Left cardiac atrium (tissue), 4 donors: ENCODE measurements at places on chromosomes 6 and 20.
A peak's percentile ranks its signal among the peaks of the same experiment; 100 is the strongest.

DNA sequence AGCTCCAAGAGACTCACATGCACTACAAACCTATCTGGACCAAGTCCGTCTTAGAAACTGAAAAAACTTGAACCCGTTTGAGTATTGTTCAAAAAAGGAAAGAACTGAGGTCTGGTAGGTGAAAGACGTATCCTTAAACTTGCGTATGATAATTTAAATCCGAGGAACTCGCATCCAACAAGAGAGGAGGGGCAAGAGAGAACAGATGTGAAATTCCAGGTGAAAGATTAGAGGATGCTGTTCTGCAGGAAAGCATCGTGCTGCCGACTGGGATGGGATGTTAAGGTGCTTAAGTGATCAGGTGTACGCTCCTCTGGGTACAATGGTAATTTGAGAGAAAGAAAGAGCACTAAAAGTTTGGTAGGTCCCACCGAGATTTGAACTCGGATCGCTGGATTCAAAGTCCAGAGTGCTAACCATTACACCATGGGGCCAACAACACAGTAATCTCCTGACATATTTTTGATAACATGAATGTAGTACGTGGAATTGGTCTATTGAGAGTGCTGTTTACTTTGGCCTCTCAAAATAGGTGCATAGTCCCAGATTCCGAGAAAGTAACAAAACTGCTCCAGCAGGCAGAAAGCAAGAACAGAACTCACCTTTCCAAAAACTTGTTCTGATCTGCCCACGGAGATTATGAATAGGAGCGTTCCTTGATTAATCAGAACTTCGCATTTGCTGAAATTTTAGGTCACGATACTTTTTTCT lies 53.5 kb upstream of the BTN3A2 start:
- DNase-seq = no peak

- DNase-seq = no peak
Measured at GRCh38 chr6:28707387-28708282, 182.0 kb downstream of the GPX5 start.

DNA sequence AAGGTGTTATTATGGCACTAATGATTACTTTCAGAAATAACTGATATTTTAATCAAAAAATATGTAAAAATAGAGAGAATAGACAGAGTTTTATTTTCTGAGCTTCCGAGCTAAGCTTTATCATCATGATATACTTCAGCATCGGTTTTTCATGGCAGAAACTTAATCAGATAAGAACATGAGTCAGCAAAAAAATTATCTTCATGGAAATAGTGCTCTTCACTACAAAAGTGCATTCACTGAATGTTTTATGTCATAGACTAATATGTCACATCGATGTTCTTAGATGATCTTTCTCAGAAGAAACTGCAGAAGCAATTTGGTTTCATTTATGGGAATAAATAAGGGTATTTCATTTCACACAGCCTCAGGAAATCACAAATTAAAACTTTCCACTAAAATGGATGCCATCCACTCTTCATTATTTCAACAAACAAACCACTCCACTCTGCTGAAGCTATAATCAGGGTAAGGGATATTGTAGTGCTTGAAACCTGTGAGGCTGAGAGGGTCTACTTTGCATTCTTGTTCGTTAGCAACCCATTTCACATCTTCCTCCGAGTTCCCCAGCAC lies 10.2 kb upstream of the MAP3K7 start:
- no peak for DNase-seq

DNA sequence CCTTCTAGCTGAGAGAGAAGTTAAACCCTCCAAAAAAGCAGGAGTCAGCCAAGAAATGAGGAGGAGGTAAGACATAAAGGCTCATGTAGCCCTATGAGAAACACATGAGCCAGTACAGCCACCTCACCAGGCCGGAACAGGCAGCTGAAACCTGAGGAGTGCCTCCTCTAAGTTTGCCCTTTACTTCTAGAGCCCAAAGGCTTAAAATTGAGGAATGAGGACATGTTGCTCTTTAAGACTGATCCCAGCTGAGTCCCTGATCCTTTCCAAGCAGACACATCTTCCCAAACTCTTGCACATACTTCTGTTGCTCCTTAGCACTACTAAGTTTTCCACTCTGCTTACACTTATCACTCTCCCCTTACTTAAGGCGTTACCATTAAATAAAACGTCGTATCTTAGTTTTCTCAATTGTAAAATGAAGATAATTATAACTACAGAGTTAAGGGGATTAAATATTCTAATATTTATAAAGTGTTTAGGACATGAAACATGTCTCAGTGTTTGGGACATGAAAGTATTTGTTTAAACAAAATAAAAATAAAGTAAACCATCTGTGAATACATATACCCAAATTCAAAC lies 124.0 kb downstream of the OGFRL1 start:
- DNase-seq = no peak

GRCh38 chr6:37580176-37580955 lies 80.7 kb upstream of the CCDC167 start:
- no peak for DNase-seq

GRCh38 chr20:35312318-35312717 lies 20.1 kb upstream of the FAM83C start:
- DNase-seq = no peak

- DNase-seq = no peak
Measured at GRCh38 chr6:56101141-56101553, 146.2 kb downstream of the COL21A1 start.

GRCh38 chr6:21491955-21492354 lies 101.6 kb upstream of the SOX4 start:
- no peak for DNase-seq

GRCh38 chr6:15926256-15926655 lies 202.6 kb upstream of the MYLIP start:
- DNase-seq = no peak

DNA sequence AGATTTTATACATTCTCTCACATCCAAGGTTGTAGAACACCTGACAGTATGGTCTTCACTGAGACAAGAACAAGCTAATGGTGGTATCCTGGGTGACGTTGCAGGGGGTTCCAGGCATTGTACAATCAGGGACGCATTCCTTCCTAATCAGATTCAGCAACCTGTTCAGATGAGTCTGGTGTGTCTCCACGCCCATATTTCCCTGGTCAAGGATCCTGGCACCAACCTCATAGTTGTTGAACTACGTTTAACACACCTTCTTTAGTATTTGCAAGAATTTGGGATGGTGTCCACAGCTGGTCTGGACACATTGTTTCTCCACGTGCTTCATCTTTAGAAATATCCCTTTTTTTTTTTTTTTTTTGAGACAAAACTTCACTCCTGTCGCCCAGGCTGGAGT lies 161.0 kb upstream of the CDYL start:
- no peak for DNase-seq

GRCh38 chr6:139153855-139154254 lies 19.0 kb downstream of the HECA start:
- no peak for DNase-seq

- DNase-seq = no peak
Measured at GRCh38 chr6:128738112-128738511, 144.8 kb upstream of the LAMA2 start.

- no peak for DNase-seq
Measured at GRCh38 chr6:21554286-21554685, 39.3 kb upstream of the SOX4 start.

- DNase-seq = peak; percentile 86
Measured at GRCh38 chr6:144286503-144287393, 1.6 kb downstream of the UTRN start.

DNA sequence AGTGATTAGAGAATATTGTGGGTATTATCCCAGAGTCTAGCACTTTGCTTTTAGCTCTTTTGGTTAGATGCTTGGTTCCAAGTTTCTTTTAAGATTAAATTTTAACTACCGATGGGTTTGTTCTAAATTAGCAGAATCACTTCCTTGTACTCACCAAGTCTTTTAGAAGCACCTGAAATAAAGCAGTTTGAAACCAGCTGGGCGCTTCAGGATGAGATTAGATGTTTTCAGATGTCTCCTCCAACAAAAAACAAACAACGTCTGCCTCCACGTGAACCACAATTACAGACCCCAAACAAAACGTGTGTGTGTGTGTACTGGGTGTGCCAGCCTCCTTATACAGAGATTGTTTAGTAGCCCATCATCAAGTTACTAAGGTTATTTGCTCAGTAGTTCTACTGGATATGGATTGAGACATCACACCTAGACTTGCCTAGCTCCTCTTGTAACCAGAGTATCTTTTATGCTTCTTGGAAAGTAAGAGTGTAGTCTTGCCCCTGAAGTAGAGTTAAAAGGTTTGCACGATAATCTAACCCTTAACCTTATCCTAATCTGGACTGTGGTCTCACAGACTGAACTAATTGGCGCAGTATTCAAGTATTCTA lies 2.3 kb downstream of the DSTN start:
- no peak for DNase-seq

GRCh38 chr20:61529354-61529753 lies 277.3 kb downstream of the CDH4 start:
- DNase-seq = no peak

GRCh38 chr6:170291271-170292110 lies 613 bp upstream of the DLL1 start:
- DNase-seq = peak; percentile 88

DNA sequence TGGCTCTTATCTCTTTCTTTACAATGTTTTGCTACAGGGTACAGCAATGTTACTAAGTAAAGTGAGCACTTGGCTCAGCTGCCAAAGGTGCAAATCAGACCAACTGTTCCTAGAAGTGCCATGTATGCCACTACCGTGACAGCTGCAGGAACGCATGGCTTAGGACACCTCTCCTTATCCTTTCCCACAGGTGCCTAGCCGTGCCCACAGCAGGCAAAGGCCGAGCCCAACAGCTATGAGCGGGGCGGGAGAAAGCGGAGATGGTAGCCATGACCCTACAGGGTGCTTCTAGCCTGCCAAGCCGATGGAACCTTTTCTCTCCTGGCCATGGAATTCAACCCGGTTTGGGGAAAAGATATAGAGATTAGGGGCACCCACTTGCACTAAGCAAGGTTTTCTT lies 97.1 kb downstream of the FAXC start:
- no peak for DNase-seq
